Stimulated activated CD4-positive, alpha-beta T cell treated with anti-CD3 and anti-CD28 coated beads, TNF-alpha, amount 100 ng/mL, for 48 hours (primary cell): ENCODE measurements at places on chromosomes 1 and 21.

DNA sequence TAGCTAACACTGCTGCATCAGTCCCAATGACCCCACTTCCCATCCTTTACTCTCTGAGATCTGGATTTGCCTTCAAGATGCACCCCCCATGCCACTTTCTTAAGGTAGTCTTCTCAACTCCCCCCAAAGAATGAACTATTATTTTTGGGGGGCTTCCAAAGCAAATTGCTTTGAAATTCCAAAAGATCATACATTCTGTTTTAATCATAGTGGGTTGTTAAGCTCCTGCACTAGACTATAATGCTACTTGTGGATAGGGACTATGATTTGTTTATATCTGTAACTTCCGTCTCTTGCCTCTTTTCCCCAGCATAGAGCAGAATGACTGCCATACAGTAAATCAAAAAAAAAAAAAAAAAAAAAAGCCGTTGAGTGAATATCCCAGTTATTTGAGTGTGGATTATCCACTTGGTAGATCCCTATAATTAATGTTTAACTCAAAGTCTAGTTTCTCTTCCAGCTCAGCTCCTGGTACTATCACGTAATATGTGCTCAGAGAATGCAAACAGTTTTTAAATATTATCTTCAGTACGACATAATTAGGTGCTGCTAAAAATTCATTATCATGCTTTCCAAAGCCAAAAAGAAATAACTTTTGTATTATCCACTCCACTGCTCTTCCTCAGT lies 26.9 kb downstream of the KIRREL1 start:
- DNase-seq, result no peak

GRCh38 chr1:10242811-10243210 lies 32.4 kb downstream of the KIF1B start:
- no peak for DNase-seq

GRCh38 chr1:151325646-151326429 lies 1.4 kb downstream of the PI4KB start:
- DNase-seq, result no peak

- DNase-seq, result no peak
Observed at GRCh38 chr1:248695451-248696132, 7.0 kb downstream of the OR14I1 start.

GRCh38 chr1:204073837-204074273 lies 940 bp downstream of the SOX13 start:
- DNase-seq, result no peak

DNA sequence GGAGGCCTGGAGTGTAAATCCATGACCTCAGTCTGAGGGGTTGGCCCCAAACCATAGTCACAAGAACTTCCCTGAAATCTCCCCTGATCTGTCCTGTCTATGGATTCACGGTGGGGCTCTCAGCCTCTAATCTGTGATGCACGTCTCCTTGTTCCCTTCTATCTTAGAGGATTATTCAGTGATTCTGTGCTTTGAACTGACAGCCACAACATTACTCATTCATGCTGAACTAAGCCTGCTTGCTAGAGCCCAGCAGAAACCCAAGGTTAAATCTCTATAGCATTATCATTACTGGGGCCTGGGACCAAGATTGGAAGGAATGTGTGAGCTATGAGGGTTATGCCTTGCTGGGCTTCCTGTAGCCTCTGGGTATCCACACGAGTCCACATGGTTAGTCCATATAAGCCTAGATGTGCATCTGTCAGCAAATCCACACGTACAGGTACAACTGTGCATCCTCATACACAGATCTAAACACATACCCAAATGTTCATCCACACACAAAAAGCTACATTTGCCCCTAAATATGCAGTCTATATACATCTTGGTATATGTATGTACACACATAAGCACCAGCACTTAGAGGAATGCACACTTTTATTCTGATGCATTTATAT lies 22.4 kb upstream of the MAGOH start:
- DNase-seq, result no peak

GRCh38 chr1:46039571-46040052 lies 92.8 kb downstream of the PIK3R3 start:
- DNase-seq, result no peak

GRCh38 chr1:160366731-160367515 lies at the start of gene NHLH1:
NHLH1 (plus strand) TSS chr1:160367071; CDS start chr1:160370732, 3,661 bp downstream.
- DNase-seq, result no peak

- no peak for DNase-seq
Observed at GRCh38 chr21:40018871-40019475, 151.7 kb downstream of the PCP4 start.

- DNase-seq, result no peak
Observed at GRCh38 chr21:46634427-46634826, 1.0 kb upstream of the PRMT2 start.

DNA sequence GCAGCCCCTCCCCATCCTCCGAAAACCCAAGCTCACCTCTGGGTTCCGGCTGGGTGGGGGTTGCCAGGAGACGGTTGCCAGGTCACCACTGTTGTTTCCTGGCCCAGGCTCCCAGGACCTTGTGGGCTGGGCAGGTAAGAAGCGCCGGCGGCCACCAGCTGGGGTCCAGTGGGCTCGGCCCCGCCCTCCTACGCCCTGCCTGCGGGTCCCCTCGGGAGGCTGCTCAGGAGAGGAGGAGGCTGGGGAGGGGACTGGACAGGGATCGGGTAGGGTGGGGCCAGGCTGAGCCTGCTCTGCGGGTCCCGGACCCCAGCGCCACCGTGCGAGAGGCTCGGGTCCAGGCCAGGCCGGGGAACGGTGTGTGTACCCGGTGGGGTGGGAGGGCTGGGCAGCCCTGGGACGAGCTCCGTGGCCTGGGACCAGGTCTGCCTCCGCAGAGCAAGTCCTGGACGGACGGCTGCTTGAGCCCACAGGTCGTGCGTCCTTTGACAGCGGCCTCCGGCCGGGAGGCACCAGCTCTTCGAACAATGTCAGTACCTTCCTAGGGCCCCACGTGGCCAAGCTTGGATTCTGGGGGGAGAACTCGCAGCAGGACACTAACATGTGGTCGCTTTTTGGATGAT lies at the start of gene TTLL10:
TSS of gene TTLL10 (plus strand) at position 88 of the 623 bp plus-strand sequence. CDS start 5,336 bp downstream, outside the sequence.
- no peak for DNase-seq

DNA sequence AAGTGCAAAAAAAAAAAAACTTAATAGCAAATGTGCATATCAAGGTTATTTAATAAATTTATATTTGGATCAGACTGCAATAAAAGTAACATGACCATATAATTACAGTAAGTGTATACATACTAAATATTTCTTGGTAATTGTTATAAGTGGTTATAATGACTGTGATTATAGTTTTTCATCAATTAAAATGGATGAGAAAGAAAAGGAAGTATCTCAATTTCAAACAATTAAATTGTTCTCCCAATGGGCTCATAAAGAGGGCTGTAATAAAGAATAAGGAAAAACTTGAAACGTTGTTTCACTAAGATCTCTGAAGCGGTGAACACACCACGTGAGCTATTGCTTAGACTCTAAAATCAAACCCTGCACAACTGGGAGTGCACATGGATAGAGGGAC lies 104.1 kb downstream of the CDC42BPA start:
- DNase-seq, result no peak

- DNase-seq, result no peak
Observed at GRCh38 chr21:46195595-46196195, 11.4 kb upstream of the SPATC1L start.

DNA sequence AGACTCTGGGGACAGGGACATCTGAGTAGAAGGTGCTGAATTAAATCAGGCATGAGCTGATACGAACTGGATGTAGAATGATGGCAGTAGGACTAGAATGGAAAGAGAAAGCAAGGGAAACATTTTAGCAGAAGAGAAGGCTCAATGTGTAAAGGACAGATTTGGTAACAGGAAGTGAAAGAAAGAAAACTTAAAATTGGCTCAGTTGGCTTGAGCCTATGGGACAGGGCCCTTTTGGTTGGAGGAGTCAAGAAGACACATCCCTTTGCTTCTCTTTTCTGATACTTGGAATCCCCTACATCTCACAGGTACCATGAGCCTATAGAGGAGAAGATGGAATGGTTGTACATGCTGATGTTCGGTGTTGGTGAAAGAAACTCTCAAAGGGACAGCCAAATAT lies 300.6 kb upstream of the PLXNA2 start:
- no peak for DNase-seq

GRCh38 chr1:89816366-89816765 lies 4.5 kb upstream of the LRRC8D start:
- no peak for DNase-seq

DNA sequence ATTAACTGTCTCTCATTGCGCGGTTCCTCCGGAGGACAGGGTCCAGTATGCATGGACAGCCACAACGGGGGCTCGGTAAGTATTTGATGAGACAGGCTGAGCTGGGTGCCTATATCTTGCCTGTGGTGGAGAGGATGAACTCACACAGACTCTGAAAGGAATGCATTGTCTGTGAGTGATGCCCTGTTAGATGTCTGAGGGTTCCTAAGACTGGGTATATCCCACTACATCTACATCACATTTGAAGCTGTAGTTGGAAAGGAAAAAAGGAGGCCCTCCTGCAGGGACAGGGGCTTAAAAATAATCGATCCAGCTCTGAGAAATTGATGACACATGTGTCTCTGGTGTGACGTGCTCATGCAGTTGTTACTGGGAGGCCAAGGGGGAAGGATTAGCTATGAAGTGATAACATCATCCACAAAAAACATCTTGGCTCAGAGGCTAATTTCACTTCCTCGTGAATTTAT lies 1.9 kb downstream of the ADARB1 start:
- DNase-seq, result no peak

- no peak for DNase-seq
Observed at GRCh38 chr1:210650403-210650802, 321.7 kb downstream of the HHAT start.

DNA sequence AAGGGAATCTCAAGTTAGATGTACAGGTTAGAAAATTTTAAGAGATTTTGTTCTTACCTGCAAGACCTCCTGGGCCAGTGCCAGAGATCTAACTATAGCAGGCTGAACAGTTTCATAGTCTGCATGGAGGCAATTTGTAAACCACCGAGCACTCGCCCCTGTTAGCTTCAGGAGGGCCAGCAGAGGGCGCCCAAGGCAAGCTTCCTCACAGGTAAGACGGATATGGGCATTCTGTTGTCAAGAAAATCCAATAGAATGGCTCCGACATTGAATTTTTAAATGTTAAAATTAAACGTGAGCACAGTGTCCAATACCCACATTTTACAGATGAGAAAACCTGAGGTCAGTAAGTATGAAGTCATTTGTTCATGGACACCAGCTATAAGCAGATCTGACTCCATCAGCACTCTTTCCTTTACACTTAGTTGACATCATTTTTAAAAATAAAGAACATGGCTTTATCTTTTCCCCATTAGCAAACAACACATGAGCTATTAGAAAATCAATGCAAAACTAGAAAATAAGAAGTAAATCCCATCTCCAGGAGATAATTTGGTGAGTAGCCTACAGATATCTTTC lies 2.2 kb downstream of the REG4 start:
- peak; percentile 47 for DNase-seq

- no peak for DNase-seq
Observed at GRCh38 chr1:147072482-147073432, 99.5 kb downstream of the PRKAB2 start.

GRCh38 chr1:63704443-63704842 lies 69.4 kb upstream of the ROR1 start:
- no peak for DNase-seq

DNA sequence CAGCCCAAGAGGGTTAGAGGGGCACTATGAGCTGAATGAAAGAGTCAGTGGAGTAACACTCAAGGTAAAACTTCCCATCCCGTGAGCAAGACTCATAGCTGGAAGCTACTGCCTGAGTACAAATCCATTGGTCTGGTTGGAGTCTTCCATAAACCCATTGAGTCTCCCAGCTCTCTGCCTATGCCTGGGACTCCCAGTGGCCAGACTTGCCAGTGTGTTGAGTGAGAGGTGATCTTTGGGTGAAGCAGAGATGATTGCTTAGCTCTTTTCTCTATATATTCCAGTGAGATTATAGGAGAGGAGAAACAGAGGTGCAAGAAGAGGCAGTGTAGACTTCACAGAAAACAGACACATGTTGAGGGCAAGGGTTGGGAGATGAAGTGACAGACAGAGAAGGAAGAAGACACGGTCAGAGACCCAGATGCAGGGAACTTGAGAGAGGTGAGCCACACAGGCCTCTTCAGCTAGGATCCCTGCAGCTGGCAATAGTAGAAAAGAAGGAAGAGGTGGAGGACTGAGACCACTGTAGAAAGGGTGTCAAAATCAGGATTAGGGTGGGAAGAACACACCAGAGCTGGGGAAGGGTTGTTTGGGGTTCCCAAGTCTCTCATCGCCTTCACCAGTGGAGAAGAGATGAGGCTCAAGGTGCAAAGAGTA lies 3.7 kb downstream of the FOXD2 start:
- DNase-seq, result no peak

DNA sequence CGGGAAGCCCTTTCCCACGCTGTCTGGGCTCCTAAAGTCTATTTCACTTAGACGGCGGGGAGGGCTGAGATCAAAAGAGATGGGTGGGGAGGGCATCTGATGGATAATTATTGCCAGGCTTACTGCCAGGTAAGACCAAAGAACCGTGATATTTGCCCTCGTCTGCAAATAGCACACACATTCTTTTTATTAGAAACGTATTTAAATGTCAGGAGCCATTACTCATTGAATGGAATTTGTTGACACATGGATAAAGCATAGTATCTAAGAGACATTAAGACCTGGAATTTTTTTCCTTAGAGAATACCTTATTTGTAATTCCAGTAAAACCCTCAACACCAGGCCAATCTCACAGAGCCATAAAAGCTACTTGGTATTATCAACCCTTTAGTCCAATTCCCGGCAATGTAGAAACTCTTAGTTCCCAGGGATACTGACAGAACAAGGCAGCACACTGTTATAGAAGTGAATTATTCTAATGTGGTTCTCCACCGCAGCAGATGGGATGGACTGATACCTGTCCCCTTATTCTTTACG lies 10.6 kb downstream of the URB1 start:
- DNase-seq, result no peak

DNA sequence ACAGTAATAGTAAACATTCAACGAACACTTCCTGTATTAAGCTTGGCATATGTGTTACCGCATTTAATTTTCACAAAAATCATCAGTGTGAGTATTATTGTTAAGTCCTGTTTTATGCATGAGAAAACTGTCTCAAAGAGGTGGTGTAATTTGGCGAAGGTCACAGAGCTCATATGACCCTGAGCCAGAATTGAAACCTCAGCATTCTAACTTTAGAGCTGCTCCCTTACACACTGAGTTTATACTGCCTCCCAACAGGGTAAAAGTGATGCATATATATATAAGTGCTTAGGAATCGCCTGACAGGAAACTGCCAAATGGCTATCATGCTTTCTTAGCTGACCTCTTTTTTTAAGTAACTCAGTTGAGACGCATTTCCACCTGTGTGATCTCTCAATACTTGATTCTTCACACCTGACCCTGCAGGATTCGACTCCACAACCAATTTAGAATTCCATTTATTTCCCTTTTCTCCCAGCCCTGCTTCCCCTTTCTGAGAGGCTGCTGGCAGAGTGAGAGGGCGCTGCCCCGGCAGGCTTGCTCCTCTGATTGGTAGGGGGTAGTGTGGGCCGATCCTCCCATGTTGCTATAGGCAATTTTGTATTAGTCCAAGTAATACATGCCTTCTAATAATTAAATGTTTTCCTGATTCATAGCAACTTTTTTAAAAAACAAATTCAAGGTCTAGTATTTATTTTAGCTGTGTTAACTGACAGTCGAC lies 40.5 kb downstream of the ZBTB40 start:
- no peak for DNase-seq

GRCh38 chr1:166978821-166979220 lies 3.5 kb upstream of the ILDR2 start:
- no peak for DNase-seq
